Stimulated activated CD4-positive, alpha-beta T cell treated with anti-CD3 and anti-CD28 coated beads, Interleukin-2, amount 100 ng/mL, for 24 hours (primary cell): ENCODE measurements at places on chromosomes 5 and 9.

- DNase-seq = no peak
Observed at GRCh38 chr9:115794921-115795475, 358.6 kb upstream of the PAPPA start.

DNA sequence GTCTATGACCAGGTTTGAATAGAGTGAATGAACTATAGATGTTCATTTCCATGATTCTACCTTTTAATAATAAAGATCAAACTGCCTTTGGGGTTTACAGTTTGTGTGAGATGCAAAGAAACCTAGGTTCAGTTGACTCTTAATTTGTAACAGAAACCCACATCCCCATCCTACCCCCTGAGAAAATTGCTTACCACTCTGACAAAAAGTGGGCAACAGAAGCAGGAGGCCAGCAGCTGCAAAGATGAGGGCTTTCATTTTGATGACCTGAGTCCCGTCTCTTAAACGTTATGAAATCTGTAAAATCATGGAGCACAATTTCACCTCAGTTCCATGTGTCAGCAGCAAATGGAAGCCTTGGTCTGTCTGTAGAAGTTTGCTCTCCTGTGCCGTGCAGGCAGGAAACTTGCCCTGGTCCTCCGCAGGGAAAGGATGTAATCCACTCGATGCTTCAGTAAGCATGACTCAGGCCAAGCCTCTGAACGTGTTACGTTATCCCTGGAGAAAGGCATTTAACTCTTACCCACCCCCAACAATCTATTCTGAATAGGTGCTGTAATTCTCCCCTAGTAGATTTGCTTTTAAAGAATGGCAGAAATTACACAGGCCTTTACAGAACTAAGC, at the start of gene F2RL2:
Gene F2RL2 (minus strand): TSS at position 431 of the 624 bp plus-strand sequence. CDS start 173 bp downstream, at position 258.
- no peak for DNase-seq

DNA sequence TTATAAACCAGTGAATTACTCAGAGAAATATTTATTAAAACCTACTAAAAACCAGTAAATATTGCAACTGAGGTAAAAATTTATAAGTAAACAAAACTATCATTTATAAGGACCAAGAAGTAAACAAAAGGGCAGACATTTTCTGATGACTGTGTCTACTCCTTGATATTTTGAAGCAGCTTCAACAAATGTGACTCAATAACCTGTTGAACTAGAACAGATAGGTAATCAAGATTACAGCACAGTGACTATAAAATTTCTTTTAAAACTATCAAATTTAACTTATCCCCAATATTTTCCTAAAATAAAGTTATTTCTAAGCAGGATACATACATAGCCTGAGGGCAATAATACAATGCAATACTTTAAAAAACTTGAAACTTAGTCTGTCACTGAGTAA, 12.8 kb downstream of the ANKRA2 start:
- DNase-seq = no peak

- no peak for DNase-seq
Observed at GRCh38 chr5:132629230-132629944, 28.6 kb upstream of the IL13 start.

GRCh38 chr5:137833463-137833862, 34.2 kb upstream of the MYOT start:
- no peak for DNase-seq

- DNase-seq = no peak
Observed at GRCh38 chr5:90488791-90489190, 14.1 kb downstream of the POLR3G start.
